ENCODE measurements at places on chromosomes 4 and X.

GRCh38 chr4:163755013-163755412 lies 260.5 kb downstream of the TMA16 start:
- no peak for DNase-seq

DNA sequence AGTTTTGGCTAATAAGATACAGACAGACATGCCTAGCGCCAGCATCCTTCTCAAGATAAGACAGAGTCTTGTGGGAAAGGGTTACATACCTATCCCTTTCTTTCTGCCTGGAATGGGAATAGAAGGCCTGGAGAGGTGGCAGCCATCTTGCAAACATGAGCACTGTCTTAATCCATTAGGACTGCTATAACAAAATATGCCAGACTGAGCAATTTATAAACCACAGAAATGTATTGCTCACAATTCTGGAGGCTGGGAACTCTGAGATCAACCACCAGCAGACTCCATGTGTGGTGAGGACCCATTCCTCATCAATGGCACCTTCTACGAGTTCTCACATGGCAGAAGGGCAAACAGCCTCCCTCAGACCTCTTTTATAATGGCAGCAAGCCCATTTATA lies 26.5 kb upstream of the NEIL3 start:
- DNase-seq = no peak

GRCh38 chr4:3445111-3445820 lies 3.5 kb downstream of the HGFAC start:
- no peak for DNase-seq

GRCh38 chrX:97968376-97969163 lies 1084.9 kb downstream of the RPA4 start:
- DNase-seq = no peak

GRCh38 chr4:54585321-54586000 lies 72.3 kb upstream of the KIT start:
- no peak for DNase-seq

GRCh38 chrX:39336671-39337311 lies 535.5 kb downstream of the MID1IP1 start:
- no peak for DNase-seq

DNA sequence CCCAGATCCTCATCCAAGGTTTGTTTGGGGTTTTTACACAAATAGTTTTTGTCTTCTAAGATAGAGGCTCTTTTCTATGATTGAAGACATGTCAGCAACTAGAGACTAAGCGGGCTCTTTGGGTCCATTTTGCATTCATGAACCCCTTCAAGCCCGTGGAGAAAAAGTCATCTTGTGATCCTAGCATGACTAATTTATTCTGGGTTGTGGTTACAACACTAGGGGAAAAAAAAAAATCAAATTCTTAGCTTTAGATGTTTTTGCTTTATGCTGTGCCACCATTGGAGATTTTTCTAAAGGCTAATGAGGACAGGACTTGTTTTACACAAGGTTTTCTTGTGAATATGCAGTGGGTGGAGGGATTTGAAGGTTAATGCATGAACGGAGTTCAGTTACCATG lies 440.0 kb downstream of the PCDH7 start:
- DNase-seq = no peak

- DNase-seq = peak; percentile 1
These were observed 32.6 kb downstream of the ABHD18 start for GRCh38 chr4:127997534-127998388.

DNA sequence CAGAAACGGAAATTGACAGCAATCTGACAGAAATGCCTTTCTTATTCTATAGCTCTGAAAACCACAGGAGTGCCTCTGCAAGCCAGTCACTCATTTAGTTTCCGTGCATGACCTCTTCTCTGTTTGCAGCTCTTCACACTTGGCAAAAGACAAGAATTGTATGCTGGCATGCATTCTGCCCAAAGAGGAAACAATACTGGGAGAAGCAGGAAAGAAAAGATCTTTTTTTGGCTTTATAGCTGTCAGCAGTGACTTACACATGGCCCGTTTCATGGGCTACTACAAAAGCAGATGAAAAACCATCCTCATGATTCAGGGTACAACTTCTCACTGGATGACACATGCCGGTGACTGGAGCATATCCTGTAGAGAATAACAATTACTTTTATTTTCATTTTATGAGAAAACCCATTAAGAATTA lies 249.4 kb downstream of the ADAMTS3 start:
- no peak for DNase-seq

GRCh38 chr4:33073811-33074210 lies 2353.6 kb downstream of the PCDH7 start:
- DNase-seq = no peak

GRCh38 chr4:129326571-129327460 lies 230.9 kb downstream of the C4orf33 start:
- DNase-seq = no peak

DNA sequence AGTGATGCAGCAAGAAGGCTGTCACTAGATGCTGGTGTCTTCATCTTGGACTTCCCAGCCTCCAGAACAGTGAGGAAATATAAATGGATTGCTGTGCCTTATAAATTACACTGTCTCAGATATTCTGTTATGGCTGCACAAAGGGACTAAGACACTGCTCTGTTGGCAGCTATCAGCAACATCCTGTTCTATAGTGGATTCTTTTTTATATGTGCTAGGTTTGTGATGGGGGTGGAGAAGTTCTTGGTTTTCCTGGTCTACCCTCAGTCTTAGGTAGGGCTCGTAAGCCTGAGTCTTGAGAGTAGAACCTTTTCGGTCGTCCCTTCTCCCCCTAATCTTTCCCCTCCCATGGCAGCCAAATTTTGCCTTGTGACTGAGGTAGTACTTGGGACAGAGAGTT lies 17.3 kb downstream of the STIM2 start:
- DNase-seq = no peak

GRCh38 chr4:4673070-4673469 lies 131.2 kb upstream of the STX18 start:
- no peak for DNase-seq

GRCh38 chr4:94571715-94572114 lies 120.0 kb downstream of the PDLIM5 start:
- no peak for DNase-seq
